ENCODE measurements at places on chromosomes 2 and 18. TPM values are rescaled to one million over a fixed set of nuclear protein-coding genes. Genes with fewer than 3 reads are reported as not detected.

The ERMN gene
- total RNA-seq = not detected

The GYPC gene
- total RNA-seq = 125 TPM

The PSTPIP2 gene
- 5.7 TPM for total RNA-seq

The PTPRN gene
- 57.0 TPM for total RNA-seq

The MTX2 gene
- 18.5 TPM for total RNA-seq

The LGALSL gene
- total RNA-seq = 3.8 TPM

The ASTL gene
- total RNA-seq = not detected
